Activated T-cell treated with anti-CD3 and anti-CD28 coated beads for 48 hours (primary cell): ENCODE measurements at places on chromosomes 4 and X.

DNA sequence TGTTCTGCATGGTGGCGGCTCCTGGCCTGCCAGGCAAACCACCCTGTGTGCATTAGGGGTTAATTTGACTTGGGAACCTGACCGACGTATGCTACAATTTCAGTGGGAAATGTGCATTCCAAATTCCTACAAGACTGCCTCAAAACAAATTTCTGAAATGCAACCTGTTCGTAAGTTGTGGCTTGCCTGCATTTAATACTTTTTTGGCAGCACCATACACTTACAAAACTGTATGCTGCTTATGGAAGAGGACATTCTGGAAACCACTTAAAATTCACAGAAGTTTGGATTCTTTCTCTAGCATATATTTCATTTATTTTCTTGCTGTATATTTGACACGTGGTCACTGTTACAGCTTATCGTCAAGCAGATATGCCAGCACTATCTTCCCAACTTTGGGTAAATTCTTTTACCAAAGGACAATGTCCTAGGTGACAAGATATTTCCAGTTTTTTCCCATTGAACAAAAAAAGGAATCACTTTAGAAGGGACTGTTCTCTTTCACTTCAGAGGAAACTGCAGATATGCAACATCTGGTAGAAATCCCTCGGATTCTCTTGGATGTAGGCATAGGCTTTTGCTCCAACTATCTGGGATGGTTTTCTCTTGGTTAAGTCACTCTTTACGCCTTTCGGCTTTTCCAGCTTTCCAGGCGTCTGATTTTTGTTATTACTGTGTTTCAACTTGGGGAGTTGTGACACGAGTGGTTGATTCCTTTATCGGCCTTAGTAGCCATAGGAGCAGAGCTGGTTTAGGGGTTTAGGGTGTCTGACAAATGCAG, 9.7 kb upstream of the TENM3 start:
- DNase-seq, result no peak

DNA sequence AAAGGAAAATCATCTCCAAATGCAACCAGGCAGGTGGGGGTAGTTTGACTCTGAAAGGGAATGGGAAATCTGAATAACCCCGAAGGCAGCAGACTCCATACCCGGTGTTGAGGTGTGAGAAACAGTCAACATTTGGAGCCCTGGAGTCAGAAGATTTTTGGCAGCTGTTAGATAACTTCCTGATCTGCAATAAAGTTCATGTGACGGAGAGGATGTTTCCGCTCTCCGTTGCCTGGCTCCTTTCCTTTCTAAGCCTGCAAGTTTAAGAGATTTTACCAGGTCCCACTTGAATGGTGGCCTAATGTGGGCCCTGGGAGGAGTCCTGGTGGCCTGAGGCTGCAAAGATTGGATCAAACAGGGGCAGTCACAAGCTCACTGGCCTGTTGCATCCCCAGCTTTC, 27.7 kb downstream of the HAND2 start:
- DNase-seq, result no peak

GRCh38 chrX:134423606-134424005, 36.4 kb upstream of the HPRT1 start:
- no peak for DNase-seq

- DNase-seq, result no peak
These were observed 141.6 kb downstream of the HS3ST1 start for GRCh38 chr4:11287055-11287454.

DNA sequence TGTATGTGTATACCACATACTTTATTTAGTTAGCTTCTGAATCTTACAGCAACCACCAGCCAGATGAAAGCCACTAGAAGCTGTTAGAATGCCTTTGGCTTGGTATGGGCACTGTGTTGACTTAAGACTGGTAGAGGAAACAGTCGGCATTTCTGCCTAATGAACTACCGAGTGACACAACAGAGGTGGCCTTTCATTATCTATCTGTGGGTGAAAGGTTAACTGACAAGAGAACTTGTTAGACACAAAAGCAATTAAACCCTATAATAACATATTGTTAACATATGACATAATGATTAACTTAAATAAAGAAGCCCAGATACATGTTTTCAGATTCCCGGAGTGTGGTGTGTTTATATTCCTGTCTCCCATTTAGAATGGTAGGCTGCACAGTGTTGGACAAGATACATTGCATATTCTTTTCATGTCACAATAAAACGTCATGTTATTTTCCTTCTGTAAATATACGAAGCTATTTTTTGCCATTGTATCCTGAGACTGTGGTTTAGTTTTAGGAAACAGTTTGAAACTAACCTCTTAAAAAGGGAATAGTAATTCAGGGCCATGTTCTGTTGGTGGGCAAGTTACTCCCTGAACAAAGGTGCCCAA, 181.5 kb downstream of the SLIT2 start:
- no peak for DNase-seq

GRCh38 chr4:40934676-40935075, 184.9 kb downstream of the NSUN7 start:
- no peak for DNase-seq

- DNase-seq, result no peak
These were observed 1.2 kb upstream of the PHKA2 start for GRCh38 chrX:18985186-18985435.

- DNase-seq, result peak; percentile 6
These were observed 41.4 kb upstream of the PPP2R3B start for GRCh38 chrX:427812-428725.

- no peak for DNase-seq
These were observed 20.8 kb upstream of the ACSL1 start for GRCh38 chr4:184846531-184846930.

GRCh38 chr4:176504118-176504517, 184.4 kb downstream of the SPCS3 start:
- no peak for DNase-seq

DNA sequence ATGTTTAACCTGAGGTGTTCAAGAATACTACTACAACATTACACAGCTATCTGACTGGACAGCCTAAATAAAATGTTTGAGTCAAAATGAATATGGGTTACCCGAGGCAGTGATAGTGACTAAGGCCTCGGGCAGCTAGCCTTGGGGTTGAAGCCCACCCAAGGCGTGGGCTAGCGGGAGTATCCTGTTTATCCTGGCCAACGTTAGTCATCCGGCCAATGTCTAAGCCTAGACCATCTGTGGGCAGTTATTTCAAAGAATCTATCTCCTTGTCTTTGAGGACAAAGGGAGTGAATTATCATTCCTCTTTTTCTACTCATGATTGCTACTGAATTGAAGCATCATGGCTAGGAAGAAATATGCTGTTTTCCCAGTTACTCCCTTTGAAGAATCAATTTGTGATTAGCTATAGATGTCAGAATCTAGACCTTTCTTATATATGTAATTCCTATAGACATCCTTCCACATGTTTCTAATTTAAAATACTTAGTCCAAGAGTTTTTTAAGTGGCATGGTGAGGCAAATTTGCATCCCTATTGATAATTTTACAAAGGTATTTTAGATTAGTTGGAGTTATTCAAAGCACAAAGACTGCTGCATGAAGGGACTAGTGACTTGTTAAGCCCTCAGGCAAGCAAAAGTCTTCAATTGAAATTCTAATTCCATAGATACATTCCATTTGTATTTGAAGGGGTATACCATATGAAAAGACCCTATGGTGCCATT, 6.0 kb upstream of the PDGFC start:
- no peak for DNase-seq

- no peak for DNase-seq
These were observed 47.9 kb downstream of the CHIC2 start for GRCh38 chr4:54016504-54016903.

DNA sequence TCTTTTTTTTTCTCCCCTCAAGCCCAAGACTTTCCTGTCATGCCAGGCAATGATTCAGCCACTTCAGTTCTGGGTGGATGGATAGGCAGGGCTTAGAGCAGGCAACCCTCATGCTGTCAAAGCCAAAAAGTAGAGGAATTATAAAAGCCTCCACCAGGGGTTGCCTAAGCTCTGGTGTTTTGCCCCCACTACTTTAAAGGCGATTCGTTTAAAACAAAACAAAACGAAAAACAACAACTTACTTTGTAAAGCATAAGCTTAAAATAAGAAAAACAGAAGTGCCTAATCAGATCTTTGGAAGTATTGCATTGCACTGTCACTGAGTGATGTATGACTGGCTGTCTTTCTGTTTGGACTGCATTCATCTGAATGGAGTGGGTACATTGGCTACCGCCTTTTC, 5.3 kb upstream of the IDS start:
- DNase-seq, result no peak

DNA sequence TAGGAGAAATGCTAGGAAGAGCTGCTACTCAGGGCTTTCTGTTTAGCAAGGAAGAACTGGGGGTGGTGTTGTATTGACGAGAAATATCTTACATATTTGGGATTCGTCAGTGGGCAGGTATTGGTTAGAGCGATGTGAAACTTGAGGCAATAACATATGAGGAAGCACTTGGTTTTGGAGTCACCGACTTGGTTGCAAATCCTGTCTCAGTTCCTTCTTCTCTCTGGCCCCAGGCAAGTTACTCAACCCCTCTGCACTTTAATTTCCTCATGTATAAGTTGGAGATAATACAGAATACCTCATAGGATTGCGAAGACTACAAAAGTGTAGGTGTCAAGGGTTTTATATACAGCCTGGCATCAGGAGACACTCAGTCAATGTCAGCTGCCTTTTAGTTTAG, 34.1 kb downstream of the GPAT3 start:
- no peak for DNase-seq

- DNase-seq, result no peak
These were observed 25.1 kb downstream of the DDX60 start for GRCh38 chr4:168293386-168293975.

DNA sequence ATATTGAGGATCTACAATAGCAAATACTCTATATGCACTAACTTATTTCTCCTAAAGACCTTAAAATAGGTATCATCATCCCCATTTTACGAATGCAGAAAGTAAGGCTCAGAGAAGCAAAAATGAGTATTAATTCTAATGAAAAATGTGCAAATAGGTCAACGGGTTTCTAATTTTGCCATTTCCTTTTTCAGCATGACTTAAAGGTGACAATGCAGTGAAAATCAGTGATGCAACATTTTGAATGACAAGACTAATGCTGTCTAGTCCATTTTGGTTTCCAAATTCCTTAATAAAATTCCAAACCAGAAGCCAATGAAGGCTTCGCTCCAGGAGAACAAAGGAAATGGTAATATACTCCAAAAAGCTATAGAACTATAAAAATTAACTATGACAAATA, 37.0 kb upstream of the IBSP start:
- no peak for DNase-seq

GRCh38 chrX:19863212-19863856, 24.1 kb downstream of the SH3KBP1 start:
- no peak for DNase-seq

DNA sequence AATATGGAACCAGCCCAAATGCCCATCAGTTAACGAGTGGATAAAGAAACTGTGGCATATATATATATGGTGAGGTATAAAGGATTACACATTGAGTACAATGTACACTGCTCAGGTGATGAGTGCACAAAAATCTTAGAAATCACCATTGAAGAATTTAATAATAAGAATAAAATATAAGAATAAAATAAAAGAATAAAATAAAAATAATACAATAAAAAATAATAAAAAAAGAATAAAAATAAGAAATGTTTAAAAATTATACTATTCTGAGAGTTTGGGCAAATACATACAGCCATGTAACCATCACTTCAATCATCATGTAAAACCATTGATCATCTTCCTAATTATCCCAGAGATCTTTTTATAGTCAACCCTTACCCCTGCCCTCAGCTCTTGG, 173.5 kb downstream of the AWAT2 start:
- no peak for DNase-seq

GRCh38 chrX:132591719-132592275, 103.0 kb upstream of the MBNL3 start:
- no peak for DNase-seq
